ENCODE measurements at places on chromosomes 2 and 18.
A peak's percentile ranks its signal among the peaks of the same experiment; 100 is the strongest.

- no peak for DNase-seq
These were observed 101.0 kb downstream of the FAM210A start for GRCh38 chr18:13625355-13625754.

DNA sequence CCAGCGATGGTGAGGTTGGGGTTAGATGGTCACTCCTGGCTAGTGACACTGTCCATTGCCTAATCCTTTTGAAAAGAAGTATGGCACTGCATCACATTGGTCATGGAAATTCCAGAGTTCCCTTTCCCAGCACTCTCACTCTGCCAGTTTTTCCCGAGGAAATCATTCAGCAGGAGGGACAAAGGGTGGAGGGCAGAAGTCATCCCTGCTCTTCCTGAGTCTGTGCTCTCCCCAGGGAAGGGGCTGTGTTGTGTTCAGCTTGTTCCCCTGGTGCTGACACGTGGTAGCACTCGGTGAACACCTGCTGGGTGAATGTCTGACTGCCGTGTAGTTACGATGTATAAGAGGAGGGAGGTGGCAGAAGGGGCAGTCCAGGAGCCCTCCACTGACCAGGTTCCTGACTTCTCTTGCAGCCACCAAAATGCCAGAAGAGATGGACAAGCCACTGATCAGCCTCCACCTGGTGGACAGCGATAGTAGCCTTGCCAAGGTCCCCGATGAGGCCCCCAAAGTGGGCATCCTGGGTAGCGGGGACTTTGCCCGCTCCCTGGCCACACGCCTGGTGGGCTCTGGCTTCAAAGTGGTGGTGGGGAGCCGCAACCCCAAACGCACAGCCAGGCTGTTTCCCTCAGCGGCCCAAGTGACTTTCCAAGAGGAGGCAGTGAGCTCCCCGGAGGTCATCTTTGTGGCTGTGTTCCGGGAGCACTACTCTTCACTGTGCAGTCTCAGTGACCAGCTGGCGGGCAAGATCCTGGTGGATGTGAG is 21.6 kb downstream of the STEAP3 start:
- DNase-seq, result no peak

GRCh38 chr2:190716176-190716807 is 67.4 kb downstream of the NAB1 start:
- DNase-seq, result no peak

GRCh38 chr2:1618191-1618961 is 125.9 kb downstream of the PXDN start:
- no peak for DNase-seq

- no peak for DNase-seq
These were observed 18.3 kb upstream of the GREB1 start for GRCh38 chr2:11515490-11515981.

DNA sequence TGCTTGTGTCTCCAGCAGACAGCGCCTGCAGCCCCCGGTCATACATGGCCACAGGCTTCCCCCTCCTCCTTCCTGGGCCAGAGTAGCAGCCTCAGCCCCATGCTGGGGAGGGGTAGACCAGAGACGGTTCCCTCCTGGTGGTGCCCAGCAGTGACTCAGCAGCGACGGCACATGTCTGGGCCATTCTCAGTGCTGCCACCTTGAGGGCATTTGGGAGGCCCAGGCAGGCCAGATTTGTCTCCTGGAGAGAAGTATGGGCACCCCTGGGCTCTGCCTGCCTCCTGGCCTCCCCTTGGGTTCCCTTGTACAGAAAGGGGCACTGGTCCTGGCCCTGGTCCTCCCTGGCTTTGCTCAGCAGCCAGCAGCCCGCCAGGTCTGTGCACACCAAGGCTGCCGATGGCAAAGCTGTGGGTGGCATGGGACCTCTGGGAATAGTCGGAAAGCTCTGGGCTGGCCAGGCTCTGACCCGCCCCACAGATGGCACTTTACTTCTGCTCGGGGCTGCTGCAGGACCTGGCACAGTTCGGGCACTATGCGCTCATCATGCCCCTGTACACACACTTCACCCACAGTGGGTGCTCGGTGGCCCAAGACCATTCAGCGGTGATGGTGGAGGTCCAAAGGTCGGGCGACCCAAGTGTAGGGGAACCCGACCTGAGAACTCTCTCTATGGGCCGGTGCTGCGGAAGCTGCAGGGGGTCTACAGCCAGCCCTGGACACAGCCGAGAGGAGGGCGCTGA is 11.4 kb upstream of the ALPI start:
- peak; percentile 69 for DNase-seq

GRCh38 chr2:176854878-176855277 is 357.7 kb upstream of the HNRNPA3 start:
- DNase-seq, result no peak

DNA sequence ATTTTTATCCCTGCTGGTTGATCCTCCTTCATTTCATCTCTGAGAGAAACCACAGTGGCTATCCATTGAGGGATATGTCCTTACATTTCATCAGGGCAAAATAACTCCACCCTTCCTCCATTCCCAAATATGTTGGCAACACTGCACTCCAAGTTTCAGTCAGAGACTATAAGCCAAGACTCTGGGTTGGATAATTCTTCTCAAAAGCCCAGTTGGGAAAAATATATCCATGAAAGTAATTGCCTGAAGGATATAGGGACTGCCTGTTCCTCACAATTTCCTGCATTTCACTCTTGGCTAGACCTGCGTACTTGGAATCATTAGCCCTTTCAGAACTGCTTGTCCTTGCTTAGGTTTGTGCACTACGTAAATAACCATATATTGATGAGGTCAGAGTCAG is 27.9 kb upstream of the EPB41L3 start:
- no peak for DNase-seq

- DNase-seq, result no peak
These were observed 132.1 kb downstream of the NFATC1 start for GRCh38 chr18:79527656-79528315.

DNA sequence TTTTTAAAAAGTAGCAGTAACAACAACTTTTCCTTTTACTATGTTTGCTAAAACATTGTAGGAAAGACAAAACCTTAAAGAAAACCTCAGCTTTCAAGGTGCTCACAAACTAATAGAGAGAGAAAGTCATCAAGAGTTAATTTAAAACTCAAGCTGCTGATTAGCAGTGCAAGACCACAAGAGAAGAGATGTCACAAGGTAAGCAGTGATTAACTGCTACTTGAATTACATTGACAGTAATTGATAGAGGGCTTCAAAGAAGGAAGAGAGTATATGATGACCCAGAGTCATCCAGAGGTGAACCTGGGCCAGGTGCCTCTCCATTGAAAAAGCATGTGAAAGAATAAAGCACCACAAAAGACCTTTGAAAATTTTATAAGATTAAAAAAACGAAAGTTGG is 939.6 kb upstream of the CNTNAP5 start:
- no peak for DNase-seq

DNA sequence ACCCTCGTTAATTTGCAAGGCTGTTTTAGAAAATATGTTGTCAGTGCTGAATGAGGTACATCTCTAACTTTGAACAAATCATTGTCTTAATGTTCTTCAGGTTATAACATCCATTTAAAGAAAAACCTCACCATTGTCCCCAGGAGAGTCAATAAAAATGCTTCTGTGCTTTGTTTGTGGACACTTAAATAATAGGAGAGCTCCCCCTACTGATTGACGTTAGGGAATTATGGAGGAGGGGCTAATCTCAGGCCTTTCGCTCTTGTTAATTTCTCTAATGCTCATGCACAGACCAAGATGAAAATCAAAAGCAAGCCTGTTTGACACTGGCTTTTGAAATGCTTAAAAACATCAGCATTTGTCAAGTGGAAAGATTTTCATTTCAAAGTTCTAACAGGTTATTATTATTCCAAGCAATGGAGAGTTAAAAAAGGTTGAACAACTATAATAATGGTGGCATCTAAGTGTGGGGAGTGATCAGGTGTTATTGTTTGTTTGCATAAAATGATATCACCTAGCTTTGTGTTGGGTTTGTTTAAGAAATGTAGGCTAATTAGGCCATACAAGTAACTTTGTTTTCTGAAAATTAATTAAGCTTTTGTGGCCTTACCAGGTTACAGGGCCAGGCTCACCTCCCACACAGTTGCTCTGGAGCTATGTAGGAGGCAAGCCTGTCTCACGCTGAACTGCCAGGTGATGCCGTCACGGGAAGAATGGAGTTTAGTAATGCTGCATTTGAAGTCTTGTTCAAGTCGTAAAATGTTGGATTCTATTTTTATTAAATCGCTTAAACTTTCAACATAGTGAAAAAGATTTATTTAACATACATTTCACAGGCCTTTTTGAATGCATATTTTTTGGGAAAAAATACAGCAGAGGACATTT is 51.7 kb upstream of the SMIM21 start:
- DNase-seq, result peak; percentile 62

GRCh38 chr18:38796762-38797161 is 1231.2 kb upstream of the CELF4 start:
- DNase-seq, result no peak

GRCh38 chr2:105744091-105744908 is 412 bp upstream of the NCK2 start:
- peak; percentile 89 for DNase-seq

Data from hepatocyte (in vitro differentiated cells).